ENCODE measurements at places on chromosomes 12 and 14. TPM values are rescaled to one million over a fixed set of nuclear protein-coding genes. Genes with fewer than 3 reads are reported as not detected.

Gene IRF9
- total RNA-seq, result 20.9 TPM

Gene CCDC196
- not detected for total RNA-seq

Gene GPR84
- not detected for total RNA-seq

Gene FAIM2
- total RNA-seq, result 0.42 TPM

- DNase-seq, result no peak
Observed at GRCh38 chr12:27946421-27946820, 26.1 kb downstream of the PTHLH start.

GRCh38 chr12:5493018-5493417 lies 61.1 kb downstream of the NTF3 start:
- DNase-seq, result no peak

- peak; percentile 35 for DNase-seq
Observed at GRCh38 chr12:131102991-131103668, 149.4 kb downstream of the ADGRD1 start.

- peak; percentile 62 for DNase-seq
Observed at GRCh38 chr14:21748869-21749303, 75.3 kb upstream of the OR4E1 start.

- no peak for DNase-seq
Observed at GRCh38 chr12:69987579-69988091, 162.6 kb downstream of the MYRFL start.

DNA sequence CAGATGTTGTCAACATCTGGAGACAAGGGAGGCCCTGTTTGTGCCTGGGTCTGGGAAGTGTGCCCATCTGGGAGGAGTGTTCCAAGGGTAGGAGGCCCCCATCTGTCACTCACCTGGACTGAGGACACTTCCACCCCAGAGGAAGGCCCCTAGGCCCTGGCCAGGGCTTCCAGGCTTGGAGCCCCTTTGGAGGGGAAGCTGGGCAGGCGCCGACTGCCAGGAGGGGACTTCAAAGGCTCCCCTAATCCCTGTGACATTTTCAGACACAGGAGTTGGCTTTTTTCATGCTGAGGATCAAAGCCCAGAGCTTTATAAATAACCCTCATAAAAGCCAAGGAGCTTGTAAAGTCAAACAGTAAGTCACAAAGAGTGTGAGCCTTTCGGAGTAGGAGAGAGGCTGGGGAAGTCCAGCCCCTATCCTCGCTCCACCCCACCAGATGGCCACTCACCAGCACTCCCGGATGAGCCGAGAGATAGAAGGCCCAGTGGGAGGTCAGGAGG lies 17.6 kb upstream of the FAM222A start:
- DNase-seq, result no peak

- no peak for DNase-seq
Observed at GRCh38 chr14:106436310-106436905, 910.0 kb downstream of the TMEM121 start.

DNA sequence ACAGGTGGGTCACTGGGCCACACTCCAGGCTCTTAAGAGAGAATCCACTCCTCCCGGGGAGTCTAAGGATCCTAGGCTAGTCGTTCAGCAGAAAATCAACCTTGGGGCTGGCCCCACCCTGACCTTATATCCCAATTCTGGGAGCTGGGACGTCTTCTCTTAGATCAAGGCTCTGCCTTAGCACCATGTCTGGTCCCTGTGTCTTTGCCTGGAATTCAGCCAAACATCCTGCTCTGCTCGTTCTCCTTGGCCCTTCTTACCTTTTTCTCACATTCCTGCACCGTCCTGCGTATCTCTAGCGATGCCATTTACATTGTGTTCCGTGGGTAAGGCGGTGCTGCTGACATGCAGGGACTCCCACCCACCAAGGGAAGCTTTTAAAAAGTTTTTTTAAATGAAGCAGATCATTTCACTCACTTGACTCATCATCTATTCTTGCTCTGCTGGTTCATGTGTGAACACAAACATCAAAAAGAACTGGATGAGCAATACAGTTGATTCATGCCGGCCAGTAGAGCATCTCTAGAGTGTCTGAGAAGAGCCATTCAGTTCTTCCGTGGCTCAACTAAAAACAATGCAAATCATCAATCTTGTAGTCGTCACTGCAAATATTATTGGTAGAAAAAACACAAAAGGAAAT lies 50.2 kb downstream of the KCNK13 start:
- no peak for DNase-seq
